ENCODE measurements at places on chromosomes 3 and 15.

GRCh38 chr3:150623945-150624344, 20.8 kb downstream of the SELENOT start:
- DNase-seq, result no peak

- no peak for DNase-seq
Observed at GRCh38 chr3:174505266-174505665, 353.9 kb upstream of the NAALADL2 start.

DNA sequence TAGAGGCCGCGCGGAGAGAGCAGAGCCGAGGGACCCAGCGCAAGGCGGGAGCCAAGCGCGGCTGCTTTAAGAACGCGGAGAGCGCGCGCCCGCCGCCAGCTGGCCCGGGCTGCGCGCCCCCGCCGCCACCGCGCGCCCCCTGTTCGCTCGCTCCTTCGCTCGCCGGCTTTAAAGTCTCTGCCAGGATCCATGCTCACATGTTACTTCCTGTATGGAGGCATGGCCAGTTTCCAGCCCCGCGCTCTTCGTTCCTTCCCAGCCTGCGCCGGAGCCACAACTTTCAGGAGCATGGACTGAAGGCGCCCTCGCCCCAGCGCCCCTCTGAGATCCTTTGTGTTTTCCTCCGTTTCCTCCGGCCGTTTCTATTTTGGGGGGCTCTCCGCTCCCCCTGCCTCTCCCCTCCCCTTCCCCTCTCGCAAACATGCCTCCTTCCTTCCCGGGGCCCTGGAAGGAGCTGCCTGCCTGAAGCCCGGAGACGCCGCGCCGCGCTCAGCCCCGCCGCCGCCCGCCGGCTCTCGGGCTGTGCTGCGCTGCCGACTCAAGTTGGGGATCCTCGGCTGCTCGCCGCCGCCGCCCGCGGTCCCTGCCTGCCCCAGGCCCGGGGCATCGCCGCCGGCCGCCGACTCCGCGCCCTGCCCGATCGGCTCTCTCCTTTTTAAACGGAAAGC, at the start of gene PTPRG:
PTPRG (plus strand) TSS at position 198 of the 668 bp plus-strand sequence. CDS start 717 bp downstream, outside the sequence.
- DNase-seq, result peak; percentile 95

DNA sequence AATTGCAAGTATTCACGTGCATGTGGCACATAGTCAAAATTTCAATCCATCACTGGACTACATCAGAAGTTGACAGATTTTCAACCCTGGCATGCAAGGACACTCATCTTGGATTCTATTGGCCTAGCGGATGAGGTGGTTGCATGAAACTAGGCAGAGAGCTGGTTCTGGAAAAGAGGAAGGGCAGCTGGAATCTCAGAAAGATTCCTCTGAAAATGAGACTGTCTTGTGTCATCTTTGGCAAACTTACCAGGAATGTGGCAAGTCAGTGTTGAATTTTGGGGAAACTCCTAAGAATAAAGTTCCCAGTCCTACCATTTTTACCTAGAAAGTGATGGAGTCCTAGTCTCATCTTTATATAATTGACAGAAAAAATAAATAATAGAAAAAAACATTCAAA, 384.3 kb upstream of the NR2F2 start:
- DNase-seq, result peak; percentile 28

DNA sequence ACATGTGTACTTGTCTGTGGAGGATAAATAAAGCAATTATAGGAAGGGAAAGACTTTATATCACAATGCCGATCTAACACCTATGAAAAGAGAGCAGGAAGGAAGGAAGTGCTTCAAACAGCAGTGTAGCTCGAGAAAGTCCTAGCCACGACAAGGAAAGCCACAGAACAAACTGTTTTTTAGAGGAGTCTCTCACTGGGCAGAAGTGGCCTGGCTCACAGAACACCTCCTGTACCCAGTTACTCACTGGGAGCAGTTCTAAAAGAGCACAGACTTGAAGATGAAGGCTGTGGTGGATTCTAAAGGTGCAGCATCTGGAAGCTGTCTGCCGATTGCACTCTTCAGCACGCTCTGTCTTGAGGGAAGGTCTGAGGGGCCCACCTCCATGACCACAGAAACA, 248.8 kb upstream of the ATP11B start:
- DNase-seq, result no peak

GRCh38 chr3:79297245-79297960, 470.4 kb downstream of the ROBO1 start:
- DNase-seq, result peak; percentile 90

DNA sequence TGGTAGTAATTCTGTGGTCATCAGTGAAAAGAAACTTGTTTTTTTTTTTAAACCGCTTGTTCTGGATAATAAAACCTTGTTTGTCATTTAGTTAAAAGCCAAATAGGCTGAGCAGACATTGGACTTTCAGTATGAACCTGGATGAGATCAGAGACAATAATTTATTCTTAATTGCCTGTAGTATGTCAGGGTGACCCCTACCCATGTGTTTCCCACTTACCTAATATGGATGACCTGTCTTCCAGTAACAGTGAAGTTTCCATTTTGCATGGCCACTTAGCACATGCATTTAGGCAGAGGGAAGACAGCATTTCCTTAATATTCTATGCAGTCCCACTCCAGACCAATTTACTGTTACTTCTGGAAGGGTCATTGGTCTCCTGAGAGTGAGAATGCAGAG, 87.6 kb upstream of the CFAP20DC start:
- DNase-seq, result no peak

- peak; percentile 65 for DNase-seq
Observed at GRCh38 chr15:43769584-43770228, 7.1 kb downstream of the ELL3 start.

GRCh38 chr3:111227216-111227615, 155.6 kb downstream of the NECTIN3 start:
- DNase-seq, result peak; percentile 70

GRCh38 chr3:65532215-65532614, 506.5 kb downstream of the MAGI1 start:
- no peak for DNase-seq

- DNase-seq, result no peak
Observed at GRCh38 chr3:19645093-19645492, 288.9 kb downstream of the EFHB start.

DNA sequence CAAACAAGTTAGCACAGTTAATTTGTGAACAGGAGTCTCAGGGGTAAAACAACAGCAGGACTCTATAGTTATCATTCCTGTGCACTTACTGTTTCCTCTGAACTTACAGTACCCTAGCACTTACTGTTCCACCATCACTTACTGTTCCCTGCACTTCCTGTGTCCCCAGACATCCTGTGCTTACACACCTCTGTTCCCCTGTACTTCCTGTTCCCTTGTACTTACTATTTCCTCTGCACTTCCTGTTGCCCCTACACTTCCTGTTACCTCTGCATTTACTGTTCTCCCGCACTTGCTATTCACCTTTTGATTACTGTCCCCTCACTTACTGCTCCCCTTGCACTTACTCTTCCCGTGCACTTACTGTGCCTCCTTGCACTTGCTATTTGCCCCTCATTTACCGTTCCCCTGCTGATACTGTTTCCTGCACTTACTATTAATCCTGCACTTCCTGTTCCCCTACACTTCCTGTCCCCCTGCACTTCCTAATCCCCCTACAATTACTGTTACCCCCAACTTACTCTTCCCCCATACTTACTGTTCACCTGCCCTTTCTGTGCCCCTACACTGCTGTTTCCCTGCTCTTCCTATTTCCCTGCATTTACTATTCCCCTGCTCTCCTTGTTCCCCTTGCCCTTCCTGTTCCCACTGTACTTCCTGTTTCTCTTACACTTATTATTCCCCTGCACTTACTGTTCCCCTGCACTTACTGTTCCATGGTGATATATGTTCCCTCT, 30.3 kb downstream of the TPRA1 start:
- no peak for DNase-seq

- no peak for DNase-seq
Observed at GRCh38 chr3:55119268-55119667, 191.4 kb upstream of the LRTM1 start.

Data from AG10803 (cell line).